NCI-H1092 treated with DMSO at 0.1 percent for 48 hours (cell line): ENCODE measurements at places on chromosomes 12 and 14.

DNA sequence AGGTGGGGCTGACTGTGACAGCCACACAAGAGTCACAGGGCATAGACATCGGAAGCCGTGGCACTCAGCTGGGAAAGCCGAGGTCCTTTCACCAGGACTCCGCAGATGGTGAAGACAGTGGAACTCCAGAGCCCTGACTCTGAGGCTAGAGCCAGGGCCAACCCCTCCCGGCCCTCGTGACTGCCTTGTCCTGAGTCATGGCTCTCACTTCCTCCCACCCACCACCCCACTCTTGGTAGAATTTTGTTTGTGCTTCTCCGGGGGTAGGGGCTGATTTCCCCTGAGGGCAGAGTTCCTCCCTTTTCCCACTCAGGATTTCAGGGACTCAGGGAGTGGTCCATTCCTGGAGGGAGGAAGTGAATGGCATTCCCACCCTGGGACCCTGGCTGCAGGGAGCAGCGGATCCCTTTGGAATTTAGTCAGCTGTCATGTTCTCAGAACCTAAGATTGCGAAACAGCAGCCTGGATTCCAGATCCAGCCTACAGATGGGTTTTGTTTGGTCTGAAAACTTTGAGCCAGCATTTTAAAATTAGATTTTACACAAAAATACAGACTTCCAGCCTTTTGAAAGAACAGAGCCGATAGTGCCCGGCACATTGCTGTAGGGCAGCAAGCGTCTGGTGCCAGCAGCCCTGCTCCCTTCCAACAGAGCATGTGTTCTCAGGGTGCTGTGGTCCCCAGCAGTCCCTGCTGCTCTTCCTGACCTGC lies 50.7 kb downstream of the TPCN1 start:
- no peak for DNase-seq

GRCh38 chr12:41558671-41559070 lies 370.6 kb downstream of the PDZRN4 start:
- DNase-seq, result no peak

GRCh38 chr12:18794000-18794399 lies 56.1 kb downstream of the CAPZA3 start:
- no peak for DNase-seq

- DNase-seq, result no peak
These were observed 160.9 kb upstream of the ABCD2 start for GRCh38 chr12:39780411-39780912.

- DNase-seq, result no peak
These were observed 72.1 kb upstream of the RTL1 start for GRCh38 chr14:100975671-100976070.

- DNase-seq, result no peak
These were observed 528.4 kb upstream of the TBX3 start for GRCh38 chr12:115212356-115212755.

DNA sequence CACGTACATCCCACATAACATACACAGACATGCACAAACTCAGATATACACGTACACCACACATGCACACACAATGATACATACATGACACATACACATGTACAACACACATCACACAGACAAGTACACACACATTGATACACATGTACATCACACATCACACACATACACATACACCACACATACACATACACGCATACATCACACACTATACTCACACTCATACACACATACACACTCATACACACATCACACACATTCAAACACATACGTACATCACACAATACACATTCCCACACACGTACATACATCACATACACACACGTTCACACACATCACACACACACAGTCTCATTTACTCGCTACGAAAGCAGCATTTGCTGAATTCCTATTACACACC lies 4.5 kb downstream of the ZNF605 start:
- DNase-seq, result no peak

DNA sequence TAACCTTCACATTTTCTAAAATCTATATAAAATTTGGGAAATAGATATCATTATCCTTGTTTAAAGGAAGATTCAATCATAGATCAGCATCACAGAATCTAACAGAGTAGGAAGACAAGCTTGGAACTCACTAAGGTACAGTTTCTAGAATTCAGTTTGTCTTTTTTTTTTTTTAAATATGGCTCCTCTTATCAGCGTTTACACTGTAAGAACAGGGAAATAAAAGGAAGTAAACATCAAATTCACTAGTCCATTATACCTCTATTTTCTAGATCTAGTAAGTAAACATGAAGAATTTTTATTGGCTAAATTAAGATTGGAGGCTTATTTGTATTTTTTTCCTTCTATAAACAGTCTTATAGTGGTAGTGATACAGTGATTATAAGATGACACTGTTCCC lies 144.9 kb downstream of the LRIG3 start:
- no peak for DNase-seq

DNA sequence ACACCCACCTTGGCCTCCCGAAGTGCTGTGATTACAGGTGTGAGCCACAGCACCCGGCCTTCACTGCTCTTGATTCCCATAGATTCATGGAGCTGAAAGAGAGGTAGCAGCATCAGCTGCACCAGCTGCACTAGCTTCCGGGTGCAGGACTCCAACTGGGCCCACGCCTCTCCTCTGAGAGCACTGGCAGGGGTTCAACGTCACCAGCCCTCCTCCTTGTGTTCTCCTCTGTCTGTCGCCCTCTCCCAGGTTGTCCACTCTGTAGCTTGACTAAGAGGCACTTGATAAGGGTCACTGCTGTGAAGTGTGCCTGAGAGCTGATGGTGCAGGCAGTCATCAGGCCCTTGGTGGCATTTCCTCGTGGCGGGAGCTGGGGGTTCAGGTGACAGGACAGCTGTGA lies 28.3 kb downstream of the MLXIP start:
- DNase-seq, result peak; percentile 65

DNA sequence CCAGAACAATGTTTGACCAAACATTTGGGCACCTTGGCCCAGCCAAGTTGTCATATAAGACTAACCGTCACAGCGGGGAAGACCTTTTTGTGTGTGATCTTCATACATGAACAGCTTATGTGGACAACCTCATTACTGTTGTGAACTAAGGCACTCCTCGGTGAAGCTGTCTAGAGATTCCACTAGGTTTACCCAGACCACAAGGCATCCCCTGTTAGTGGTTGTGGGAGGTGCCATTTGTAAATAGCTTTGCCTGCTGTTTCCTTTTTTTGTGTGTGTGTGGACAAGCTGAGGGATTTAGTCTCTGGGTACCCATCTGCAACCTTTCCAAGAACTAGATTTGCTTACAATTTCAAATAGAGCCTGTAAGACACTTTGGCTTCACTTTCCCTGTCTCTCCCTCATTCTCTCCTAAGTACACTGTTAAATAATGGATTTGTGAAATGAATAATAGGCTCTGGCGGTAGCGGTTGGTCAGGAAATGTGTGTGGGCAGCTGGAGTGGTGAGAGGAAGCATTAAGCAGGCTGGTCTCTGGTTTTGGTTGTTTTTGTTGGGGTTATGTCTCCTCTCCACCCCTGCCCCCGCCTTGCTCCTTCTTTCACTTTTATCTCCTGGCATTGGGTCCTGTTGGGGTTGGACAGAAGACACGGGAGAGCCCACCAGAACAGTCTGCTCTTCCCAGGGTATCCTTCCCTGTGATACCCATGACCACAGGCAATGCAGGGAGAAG lies 727.6 kb downstream of the VRK1 start:
- peak; percentile 2 for DNase-seq

GRCh38 chr12:24997496-24997895 lies 48.6 kb upstream of the BCAT1 start:
- DNase-seq, result no peak

DNA sequence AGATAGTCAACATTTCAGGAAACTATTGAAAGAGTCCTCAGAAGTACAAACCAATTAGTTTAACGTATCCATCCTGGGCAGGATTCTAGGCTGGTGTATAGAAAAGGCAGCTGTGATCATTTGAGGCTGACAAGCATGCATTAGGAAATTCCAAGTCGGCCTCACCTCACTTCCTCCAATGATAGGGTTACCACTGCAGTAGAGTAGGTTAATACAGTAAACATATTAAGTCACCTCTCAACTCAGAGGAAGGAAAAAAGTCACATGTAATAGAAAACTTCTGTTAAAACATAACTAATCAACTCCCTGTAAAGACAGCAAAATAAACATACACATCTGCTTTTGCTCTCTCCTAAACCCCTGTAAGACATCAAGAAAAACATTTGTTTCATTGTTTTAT lies 33.5 kb downstream of the MED13L start:
- no peak for DNase-seq

DNA sequence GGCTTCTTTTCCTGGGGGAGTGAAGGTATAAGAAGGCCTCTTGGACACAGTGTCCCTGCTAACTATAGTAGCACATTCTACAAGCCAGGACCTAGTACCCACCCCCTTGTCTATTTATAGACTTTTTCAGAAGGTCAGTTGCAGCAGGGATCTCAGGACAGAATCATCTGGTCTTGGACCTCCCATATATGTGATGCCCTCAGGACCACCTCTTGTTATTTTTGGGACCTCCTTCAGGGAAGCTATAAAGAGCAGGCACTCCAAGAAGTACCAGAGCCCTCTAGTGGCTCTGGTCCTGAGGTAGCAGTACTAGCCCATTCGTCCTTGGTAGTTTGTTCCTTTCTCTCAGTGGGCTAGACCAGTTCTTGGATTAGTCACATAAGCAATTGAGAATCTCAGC lies 4.3 kb downstream of the COQ10A start:
- DNase-seq, result no peak

GRCh38 chr12:45730084-45730347 lies 510 bp downstream of the ARID2 start:
- DNase-seq, result no peak

DNA sequence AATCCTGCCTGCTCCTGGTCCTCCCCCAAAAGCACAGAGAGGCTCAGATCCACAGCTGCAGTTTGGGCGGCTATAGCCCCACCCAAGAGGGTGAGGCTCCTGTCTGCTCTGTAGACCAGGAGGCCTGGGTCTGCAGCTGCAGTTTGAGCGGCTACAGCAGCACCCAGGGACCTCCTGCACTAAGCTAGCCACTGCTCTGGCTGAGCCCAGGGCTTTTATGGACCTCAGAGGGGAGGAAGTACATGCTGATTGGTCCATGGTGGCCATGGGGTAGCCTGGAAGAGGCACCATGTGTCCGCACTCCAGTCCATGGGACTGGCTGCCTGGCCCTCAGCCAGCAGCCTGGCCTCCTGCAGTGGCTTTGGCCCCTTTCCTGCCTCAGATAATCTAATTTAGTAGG lies 49.6 kb upstream of the GSC start:
- DNase-seq, result no peak

GRCh38 chr14:94903338-94903737 lies 133.4 kb upstream of the GSC start:
- DNase-seq, result no peak

- no peak for DNase-seq
These were observed 12.4 kb downstream of the KRT7 start for GRCh38 chr12:52245259-52245961.

DNA sequence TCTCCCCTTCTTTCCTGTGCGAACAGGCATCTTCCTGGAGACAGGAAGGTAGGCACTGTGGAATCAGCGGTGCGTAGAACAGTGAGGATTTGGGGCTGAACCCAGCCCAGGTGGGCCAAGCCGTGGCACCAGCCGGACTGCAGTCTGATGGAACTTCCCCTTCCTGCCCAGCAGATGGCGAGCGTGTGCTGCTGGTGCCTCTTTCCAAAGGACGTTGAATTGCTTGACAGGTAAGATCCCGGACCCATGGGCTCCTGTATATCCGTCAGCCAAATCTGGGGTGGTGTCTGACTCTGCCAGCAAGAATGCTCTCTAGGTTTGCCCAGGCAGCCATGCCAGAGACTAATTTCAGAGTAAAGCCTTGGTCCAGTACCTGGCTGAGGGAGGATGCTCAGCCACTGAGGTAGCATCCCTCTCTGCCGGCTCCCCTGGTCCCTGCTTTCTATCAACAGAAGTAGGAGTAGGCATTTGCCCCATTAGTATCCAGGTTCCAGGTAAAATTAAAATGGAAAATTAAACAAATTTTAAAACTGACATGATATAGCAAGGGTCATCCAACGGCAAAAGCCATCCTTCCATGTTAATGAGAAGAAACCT lies 21.1 kb upstream of the KCNA5 start:
- peak; percentile 41 for DNase-seq

DNA sequence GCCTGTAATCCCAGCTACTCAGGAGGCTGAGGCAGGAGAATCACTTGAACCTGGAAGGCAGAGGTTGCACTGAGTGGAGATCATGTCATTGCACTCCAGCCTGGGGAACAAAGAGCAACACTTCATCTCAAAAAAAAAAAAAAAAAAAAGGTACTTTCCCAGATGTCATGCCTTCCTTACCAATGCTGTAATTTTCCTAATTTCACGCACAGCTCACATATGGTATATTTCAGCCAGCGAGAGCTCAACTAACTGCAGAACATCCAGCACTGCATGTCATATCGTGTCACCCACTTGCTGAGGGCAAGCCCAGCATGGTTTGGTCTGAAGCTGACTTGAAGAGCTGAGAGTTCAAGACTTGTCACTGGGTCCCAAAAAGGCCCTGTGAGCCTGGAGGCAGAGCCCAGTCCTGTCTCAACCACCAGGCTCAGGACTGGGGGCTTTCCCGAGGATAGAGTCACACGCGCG lies 29.0 kb downstream of the NFKBIA start:
- no peak for DNase-seq

GRCh38 chr14:24665440-24665991 lies 31.5 kb upstream of the GZMB start:
- DNase-seq, result no peak

- no peak for DNase-seq
These were observed 23.1 kb downstream of the MAX start for GRCh38 chr14:65079201-65079600.

GRCh38 chr12:132623072-132623869 lies 4.7 kb downstream of the P2RX2 start:
- no peak for DNase-seq

- no peak for DNase-seq
These were observed 529.5 kb downstream of the TMTC2 start for GRCh38 chr12:83216230-83216629.

- no peak for DNase-seq
These were observed 497.6 kb downstream of the APAF1 start for GRCh38 chr12:99142651-99143050.

GRCh38 chr12:57637364-57637763 lies 4.4 kb upstream of the B4GALNT1 start:
- DNase-seq, result no peak

DNA sequence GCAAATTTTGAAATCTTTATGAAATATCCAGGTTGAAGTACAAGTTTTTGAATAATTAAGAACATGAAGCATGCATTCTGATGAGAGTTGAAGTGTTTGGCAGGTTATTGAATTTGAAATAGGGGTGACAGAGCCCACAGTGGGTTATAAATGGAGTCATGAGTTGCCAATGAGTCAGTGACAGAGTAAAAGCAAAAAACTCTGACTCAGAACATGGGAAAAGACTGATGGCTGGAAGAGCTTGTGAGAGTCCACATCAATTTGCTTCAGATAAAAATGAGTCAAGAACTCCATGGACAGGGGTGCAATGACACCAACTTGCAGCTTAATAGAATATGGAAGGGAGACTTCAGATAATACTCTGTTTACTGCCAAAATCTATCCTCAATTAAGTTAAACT lies 105.3 kb downstream of the SLC6A15 start:
- DNase-seq, result no peak

- no peak for DNase-seq
These were observed 1.4 kb upstream of the FAM234B start for GRCh38 chr12:13042666-13043230.

GRCh38 chr12:22190-22529 lies 44.4 kb upstream of the IQSEC3 start:
- no peak for DNase-seq
